ENCODE measurements at places on chromosomes 3 and 15.

DNA sequence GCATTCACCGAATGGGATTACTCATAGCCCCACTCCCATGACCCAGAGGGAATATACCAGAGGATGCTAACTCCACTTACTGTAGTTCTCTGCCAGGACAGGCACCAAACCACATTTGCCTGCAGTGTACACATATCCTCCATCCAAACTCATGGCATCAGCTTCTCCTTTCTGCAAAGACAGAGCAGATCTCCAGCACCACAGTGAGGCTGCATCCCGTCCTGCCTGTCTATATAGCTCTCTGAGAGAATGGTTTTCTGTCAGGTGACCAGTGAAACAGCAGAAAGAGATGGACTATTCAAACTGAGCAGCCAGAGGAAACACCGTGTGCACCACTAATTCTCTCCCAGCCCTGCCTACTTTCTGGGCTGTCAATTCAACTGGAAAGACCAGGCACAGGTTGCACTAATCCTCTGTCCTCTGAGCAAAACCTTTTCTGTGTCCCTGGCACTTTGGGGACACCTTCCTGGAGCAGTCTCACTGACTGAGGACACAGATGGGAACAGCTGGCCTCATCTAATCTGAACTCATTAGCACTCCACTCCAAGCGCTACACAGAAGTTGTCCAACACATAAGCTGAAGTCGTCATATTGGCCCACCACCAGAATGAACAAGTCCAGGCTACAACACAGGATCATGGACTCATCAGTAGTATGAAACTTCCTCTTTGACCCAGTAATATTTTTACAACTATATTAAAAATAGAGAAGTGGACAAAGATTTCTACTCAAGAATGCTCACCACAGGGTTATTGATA, 17.3 kb downstream of the LTF start:
- DNase-seq, result no peak

GRCh38 chr3:104892044-104892443, 474.7 kb upstream of the ALCAM start:
- DNase-seq, result no peak

DNA sequence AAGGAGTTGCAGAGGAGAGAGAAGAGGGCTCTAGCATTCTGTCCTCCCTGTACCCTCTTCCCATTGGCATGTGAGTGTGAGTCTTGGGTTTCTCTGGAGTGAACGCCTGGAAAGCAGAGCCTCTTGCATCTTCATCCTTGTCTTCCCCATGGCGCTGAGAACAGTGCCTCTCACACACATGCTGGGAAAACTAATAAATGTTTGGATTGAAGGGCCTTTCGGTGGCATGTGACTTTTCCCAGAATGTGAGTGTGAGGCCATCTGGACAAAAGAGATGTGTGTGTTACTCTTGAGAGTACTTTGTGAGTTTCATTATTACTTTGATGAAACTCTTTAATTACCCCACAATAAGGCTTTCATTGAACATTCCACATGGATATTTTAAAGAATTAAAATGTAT, 122.3 kb downstream of the MITF start:
- DNase-seq, result no peak

- no peak for DNase-seq
These were observed 64.9 kb upstream of the SELENOK start for GRCh38 chr3:53956586-53956985.

DNA sequence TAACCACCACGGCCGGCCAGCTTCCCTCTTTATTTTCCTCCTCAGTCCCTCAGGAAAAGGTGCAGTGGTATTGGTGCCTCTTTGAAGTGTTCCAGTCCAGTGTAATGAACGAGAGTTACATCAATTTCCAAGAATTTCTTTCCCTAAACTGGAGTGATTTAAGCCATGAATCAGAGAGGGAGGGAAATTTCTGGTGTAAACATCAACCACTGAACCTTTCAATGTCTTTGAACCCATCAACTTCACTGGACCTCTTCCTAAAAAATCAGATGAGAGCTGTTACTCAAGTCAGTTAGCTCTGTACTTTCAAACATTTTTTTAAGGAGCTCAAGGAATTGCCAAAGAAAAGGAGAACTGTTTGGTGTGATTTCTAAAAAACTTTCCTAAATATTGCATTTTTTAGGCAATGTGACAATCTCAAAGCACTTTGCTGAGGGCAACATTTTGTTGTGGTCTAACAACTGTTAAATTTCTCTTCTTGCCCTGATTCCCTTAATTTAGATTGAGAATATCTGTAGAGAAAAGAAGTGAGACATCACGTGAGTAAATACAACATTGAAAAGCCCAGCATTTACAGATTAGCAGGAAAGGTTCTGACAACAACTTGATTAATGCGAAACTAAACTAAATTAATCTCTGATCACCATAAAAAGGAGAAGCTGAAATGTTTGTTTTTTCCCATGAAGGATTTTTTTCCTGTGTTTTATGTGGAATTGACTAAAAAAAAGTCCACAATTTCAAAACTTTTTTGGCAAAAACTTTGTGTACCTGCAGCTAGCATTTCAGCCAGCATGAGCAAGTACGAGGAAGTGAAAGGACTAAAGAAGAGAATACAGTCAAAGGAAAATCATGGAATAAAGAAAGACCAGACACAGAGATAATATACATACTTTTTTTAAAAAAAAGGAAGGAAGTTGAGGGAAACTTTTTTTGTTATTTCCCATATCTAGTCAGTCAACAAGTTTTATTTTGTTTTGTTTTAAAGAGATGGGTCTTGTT, 9.1 kb upstream of the DAZL start:
- DNase-seq, result no peak

DNA sequence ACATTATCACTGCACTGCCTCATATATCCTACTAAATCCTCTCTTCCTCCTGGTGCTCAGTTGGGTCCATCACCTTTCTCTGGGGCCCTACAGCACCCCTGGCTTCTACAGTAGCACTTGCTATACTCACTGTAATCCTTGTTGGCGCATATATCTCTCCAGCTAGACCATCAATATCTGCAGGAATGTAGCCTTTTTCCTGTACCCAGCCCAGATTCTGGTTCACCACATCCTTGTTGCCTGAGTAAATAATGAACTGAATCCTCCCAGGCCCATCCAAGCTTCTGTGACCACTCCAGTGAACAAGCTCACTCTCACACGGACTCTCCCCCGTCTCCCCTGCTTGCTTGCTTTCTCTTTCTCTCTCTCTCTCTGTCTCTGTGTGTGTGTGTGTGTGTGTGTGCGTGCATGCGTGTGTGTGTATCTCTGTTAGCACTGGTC, 62.5 kb upstream of the LIPC start:
- no peak for DNase-seq

GRCh38 chr3:146387566-146387965, 81.8 kb downstream of the PLSCR2 start:
- DNase-seq, result no peak

- DNase-seq, result no peak
These were observed 168.2 kb upstream of the RARB start for GRCh38 chr3:25259871-25260270.

GRCh38 chr3:184907681-184908649, 96.0 kb downstream of the VPS8 start:
- DNase-seq, result no peak

- no peak for DNase-seq
These were observed 33.6 kb downstream of the TMEM212 start for GRCh38 chr3:171876680-171877147.

DNA sequence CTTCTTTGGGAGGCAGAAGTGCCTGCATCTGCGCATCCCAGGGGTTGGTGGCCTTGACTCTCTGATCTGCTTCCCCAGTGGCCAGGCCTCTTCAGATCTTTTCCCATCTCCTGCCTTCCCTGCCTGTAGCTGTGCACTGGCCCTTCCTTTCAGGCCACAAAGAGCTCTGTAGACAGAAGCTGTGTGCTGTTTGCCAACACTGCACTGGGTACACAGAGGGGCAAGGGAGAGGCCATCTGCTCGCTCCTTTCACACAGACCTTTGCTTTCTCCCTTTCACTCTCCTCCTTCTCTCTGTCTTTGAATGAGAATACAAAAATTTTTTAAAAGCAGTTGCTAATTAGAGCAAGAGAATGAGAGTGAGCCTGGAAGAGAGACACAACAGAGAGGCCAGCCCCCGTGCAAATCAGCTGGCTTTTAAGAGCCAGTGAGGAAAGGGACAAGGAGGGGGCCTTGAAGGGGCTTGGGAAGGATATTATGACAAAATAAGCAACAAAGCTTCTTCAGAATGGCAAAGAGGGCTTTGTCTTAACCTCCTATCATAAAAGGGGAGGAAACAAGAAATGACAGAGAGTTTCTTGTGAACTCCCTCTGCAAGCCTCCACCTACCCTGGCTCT, 170.9 kb downstream of the EPHB1 start:
- no peak for DNase-seq

DNA sequence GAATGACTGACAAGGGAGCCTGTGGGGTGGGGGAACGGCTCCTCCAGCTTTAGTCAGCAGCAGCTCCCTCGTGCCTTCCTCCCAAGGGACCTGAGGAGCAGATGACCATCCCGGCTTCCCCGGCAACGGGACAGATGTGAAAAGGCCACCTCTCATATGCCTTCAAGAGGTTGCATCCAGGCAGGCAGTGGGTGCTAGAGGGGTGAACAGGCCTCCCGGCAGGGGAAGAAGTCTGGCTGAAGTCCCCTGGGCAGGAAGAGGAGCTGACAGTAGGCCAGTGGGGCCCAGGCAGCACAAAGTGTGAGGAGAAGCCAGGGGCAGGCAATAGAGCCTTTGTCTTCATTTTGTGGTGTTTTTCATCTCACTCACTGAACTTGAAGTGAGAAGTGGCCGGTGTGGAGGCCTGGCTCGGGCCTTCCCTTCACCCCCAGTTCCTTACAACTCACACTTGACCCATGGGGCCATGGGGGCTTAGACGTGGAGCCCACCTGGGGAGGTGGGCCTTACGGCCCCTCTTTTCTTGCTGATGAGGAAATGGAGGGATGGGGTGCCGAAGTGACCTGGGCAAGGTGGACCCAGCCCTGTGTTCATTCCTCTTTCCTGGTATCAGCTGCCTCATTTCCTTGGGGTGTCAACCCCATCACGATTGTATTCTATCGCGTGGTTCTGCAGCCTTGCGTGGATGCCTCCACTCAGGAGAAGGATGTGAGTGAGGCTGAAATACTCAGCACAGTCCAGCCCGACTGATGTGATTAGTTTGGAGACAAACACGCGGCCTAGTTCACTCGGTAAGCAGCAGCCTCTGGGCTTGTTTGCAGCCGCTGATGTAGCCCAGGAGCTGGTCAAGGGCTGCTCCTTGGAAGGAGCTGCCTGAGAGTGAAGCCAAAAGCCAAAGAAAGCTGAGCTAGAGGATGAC, 115.5 kb upstream of the ALDH1A3 start:
- no peak for DNase-seq

DNA sequence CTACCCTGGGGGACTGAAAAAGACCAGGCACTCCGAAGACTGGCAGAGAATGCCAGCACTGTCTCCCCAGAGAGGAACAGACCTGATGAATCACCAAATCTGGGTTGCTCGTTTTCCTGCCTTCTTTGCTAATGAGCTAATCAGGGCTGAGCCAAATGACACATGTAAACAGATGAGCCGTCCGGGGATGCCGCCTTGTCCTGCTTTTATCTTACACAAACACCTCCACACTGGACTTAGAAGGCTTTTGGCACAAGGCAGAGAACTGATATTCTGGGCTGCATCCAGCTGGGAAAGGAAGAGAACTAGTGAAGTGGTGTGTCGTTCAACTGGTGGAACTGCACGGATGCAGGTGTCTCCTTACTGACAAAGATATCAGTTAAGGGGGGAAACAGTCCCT, 88.1 kb downstream of the MECOM start:
- no peak for DNase-seq

GRCh38 chr3:100796556-100796955, 87.3 kb downstream of the TFG start:
- no peak for DNase-seq

- DNase-seq, result no peak
These were observed 130.3 kb downstream of the DLG1 start for GRCh38 chr3:197168063-197168462.

- no peak for DNase-seq
These were observed 62.0 kb downstream of the LMCD1 start for GRCh38 chr3:8563597-8563996.

- peak; percentile 35 for DNase-seq
These were observed 511.3 kb downstream of the SHQ1 start for GRCh38 chr3:72336821-72337479.

- no peak for DNase-seq
These were observed 103.2 kb upstream of the TJP1 start for GRCh38 chr15:29925227-29926082.

DNA sequence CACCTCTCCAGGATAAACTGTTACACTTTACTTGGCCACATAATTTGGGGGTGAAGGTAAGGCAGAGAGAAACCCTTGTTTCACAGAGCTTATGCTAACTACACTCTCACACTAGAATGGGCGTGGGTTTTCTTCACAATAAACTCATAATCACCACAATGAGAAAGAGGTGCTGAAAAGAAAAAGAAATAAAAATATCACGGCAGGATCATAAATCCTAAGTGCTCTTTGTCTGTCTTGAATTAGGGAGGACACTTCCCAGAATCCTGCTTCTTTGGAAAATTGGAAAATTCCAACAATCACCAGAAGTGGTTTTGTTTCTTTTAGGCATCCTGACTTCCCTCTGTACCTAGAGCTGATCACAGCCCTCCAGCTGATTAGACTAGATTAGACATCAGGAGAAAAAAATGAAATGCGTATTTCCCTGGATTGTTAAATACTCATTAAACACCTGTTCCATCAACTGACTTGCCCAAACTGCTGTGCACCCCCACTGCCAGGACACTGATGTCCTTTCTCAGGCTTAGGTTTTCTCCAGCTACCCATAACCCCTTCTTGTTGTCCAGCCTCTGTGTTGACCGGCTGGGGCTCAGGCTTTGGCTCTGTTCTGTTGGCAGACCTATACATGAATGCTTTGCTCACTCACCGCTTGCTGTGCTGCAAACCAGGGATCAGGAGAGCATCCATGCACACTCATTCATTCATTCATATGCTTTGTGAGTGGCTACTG, 41.6 kb upstream of the ACKR4 start:
- no peak for DNase-seq

DNA sequence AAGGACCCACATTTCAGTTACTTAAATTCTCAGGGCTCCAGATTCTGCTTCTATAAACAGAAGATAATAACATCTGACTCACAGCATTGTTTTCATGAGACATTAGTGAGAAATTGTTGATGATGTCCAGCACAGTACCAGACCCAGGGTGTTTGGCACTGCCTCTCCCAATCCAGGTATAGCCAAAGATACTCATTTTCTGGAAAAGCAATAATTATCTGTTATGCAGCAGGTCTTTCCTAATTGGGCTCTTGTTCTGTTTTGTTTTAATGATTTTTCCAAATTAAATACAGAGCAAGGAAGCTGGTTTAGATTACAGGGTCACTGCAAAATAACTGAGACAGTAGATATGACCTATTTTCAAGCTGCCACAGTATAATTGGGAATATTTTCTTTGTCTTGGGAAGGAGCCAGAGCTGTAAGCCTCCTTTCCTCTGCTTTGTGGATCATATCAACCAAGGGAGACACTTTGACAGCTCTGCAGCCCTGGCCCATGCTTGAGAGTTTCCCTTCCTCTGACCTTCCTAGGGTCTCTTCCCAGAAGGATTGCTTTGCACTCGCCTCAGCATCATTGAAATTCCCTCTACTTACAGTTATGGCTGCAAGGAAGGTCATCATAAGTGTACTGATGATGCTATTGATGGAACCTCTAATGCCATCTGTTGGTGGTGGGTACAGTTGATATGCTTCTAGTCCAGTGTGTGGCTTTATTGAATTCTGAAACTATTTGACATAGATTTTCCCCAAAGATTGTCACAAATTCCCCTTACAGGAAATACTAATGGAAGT, 522.4 kb upstream of the ADAMTS9 start:
- no peak for DNase-seq
